Activated naive CD8-positive, alpha-beta T cell treated with anti-CD3 and anti-CD28 coated beads, Interleukin-2, amount 50 U/mL, for 16 hours (primary cell): ENCODE measurements at places on chromosomes 13 and 19.
A peak's percentile ranks its signal among the peaks of the same experiment; 100 is the strongest.

- no peak for DNase-seq
These were observed 32.2 kb upstream of the ZNF766 start for GRCh38 chr19:52237197-52237596.

DNA sequence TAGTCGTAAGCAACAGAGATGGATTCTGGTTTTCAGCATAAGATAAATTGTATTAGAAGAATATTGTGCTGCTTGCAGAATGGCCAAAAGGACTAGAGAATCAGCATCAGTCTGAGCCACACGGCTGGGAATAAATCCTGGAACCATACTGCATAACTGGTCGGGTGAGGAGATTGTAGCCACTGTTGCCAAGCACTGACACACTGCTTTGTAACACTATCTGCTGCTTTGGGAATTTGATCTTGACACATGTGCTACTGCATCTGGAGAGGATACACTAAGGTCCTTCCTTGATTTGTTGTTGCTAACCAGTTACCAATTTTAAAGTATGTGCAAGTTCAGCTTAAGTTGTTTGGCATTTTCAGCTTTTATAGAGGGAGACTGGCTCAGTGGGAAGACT is 1.9 kb downstream of the HNRNPA1L2 start:
- DNase-seq = no peak

GRCh38 chr19:1008268-1009040 is 8.2 kb downstream of the GRIN3B start:
- no peak for DNase-seq

GRCh38 chr13:41401366-41401765 is 56.0 kb upstream of the RGCC start:
- no peak for DNase-seq

- DNase-seq = no peak
These were observed 211.5 kb upstream of the MIR17HG start for GRCh38 chr13:91135968-91136367.

GRCh38 chr13:72198042-72198441 is 331.0 kb upstream of the DACH1 start:
- no peak for DNase-seq

DNA sequence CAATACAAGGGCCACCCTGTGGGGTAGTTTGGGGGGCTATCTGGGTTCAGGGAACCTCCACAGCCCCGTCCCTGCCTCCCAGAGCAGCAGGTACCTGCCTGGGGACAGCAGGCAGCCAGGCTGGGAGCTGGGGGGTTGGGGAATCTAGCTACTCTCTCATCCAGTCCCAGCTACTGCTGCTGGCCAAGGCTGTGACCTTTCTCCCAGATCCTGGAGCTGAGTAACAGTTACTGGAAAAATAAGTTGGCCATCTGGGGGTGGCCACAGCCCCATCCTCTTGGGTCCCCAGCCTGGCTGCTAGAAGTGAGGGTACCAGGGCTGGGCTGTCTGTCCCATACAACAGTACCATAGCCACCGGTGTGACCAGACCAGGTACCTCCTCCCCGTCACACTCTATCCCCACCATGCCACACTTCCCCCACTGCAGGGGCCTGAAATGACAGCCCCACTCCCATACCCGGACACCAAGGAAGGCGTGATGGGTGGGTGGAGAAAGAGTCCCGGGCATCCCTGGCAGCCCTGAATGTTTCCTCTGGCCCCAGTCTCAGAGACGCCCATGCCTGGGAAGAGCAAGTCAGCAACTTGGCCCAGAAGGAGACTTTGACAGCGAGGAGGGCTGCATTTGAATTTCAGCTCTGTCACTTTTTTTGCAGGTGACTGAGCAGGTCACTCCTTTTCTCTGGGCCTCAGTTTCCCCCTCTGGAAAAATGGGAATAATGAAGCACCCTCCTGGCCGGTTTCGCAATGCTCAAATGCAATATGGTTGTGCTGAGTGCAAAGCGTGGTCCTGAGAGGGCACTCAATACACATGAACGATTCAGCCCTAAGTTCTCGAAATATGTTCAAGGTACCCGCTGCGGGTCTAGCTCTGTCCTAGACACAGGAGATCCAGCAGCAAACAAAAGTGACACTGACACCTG is 30.7 kb upstream of the NFIC start:
- no peak for DNase-seq

- DNase-seq = peak; percentile 32
These were observed at the start of gene PPM1N for GRCh38 chr19:45498411-45499195. Gene PPM1N (plus strand): TSS chr19:45498443. CDS start chr19:45498473, 30 bp downstream.

DNA sequence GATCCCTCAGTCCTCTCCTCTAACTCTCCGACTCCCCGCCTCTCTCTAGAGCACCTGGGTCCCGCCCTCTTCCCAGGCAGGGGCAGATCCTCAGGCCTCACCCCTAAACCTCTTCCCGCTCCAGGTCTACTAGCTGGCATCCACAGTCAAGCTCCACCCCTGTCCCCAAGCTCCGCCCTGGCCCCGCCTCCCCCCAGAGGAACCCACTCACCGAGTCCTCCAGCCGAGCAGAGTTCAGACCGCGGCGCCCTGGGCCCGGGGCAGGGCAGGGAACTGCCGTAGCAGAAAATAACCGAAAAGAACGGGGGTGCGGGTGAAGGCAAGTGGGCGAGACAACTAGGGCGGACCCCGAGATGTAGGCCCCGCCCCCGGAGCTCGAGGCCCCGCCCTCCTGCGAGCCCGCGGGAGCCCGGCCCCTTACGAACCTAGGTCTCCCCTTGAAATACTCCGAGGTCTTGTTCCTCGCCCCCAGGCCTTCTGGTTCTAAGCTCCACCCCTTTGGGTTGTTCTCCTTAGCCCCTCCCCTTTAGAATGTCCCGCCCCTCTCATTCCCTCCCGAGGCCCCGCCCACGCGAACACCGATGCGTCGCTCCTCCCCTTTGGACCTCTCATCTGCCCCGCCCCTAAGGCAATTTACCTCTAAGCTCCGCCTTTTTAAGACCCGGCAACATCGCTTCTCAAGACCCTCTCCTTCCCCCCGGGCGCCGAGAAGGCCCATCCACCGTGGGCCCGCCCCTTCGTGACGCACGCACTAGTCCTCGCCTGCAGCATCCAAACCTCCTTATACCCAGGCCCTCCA is at the start of gene GGN:
Gene GGN (minus strand): TSS at position 485 of the 799 bp plus-strand sequence. CDS start 773 bp downstream, outside the sequence.
- DNase-seq = peak; percentile 54

DNA sequence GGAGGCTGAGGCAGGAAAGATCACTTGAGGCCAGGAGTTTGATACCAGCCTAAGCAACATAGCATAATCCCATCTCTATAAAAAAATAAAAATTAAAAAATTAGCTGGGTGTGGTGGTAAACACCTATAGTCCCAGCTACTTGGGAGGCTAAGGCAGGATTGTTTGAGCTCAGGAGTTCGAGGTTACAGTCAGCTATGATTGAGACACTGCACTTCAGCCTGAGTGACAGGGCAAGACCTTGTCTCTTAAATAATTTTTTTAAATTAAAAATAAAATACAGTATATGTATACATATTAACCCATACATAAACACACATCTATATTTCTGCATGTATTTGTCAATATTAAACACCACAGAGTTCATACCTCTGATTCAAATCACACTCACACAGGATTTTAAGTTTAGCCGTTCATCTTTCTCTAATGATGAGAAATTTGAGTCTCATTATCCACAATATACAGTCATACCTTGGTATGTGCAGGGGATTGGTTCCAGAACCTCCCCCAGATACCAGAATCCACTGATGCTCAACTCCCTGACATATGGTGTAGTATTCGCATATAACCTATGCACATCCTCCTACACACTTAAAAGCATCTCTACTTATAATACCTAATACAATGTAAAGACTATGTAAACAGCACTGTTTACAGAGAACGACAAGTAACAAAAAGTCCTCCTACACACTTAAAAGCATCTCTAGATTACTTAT is 44.7 kb downstream of the PSPC1 start:
- no peak for DNase-seq

DNA sequence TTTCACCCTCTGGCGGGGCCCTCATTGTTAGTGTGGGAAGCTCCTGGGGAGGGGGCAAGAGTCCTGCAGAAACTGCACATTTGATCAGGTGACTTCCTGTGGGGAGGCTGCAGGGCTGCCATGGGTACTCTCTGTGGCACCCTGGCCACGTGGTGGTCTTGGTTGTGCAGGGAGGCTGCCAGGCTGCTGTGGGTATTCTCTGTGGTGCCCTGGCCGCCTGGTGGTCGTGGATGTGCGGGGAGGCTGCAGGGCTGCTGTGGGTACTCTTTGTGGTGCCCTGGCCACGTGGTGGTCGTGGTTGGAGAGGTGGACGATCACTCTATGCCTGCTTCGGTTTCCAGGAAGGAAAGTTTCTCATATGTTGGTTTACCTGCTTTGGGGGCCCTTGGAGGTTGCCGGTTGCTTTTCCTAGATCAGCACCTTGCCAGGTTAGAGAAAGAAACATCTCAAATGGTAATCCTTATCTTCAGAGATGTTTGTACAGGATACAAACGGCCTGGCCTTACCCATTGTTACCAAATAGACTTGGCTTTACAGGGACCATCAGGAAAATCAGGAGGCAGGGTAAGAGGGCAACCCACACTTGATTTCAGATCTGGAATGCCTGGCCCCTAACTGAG is 22.9 kb downstream of the TEX29 start:
- DNase-seq = no peak

GRCh38 chr13:113124211-113124970 is 1.8 kb downstream of the F10 start:
- no peak for DNase-seq

DNA sequence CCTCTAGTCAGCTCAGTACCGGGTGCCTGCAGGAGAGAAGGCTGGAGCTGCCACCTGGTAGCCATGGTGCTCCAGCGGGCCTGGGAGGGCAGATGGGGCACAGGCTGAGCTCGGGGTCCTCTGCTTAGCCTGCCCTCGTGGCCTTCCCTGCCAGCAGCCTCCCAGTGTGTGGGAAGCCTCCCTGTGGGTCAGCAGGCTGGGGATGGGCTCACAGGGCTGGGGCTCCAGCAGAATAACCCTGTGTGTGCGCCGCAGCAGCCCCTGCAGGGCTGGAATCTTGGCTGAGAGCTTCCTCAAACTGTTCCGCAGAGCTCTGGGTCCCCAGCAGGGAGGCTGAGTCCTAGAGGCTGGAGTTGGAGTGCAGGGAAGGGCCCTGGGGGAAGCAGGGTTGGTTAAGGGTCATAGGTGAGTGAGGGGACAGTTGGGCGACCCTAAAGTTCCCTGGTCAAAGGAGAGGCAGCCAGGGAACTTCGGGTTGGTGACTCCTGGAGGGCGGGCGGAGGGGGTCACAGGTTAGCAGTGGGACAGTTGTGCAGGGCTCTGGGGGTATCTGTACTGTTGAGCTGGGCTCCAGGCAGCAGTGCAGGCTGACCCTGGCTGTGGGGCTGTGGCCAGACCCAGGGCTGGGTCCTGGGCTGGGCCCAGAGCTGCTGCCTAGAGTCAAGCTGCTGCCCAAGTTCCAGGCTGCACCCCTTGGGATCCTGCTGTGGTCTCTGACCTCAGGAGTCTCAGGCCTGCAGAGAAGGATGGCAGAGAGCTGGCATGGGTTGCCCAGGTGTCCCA is 14.0 kb downstream of the ARHGAP33 start:
- no peak for DNase-seq

DNA sequence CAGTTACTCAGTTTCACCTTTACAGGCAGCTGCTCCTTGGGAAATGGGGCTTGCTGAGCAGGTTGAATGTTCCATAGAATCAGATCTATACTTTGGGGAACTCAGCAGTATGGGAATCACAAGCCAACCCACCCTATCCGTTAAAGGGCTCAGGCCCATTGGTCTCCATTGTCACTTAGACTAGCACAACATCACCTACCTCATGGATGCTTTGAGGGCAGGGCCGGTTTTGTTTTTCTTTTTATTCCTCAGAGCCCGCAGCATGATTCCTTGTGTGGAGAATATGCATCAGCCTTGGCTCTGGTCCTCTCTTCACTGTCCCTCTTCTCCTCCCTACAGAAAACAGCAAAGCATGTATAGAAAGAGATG is 48.0 kb downstream of the LRCH1 start:
- DNase-seq = no peak

GRCh38 chr19:55691561-55692481 is 16.8 kb downstream of the EPN1 start:
- DNase-seq = no peak

- no peak for DNase-seq
These were observed 22.2 kb downstream of the ABCC4 start for GRCh38 chr13:95279016-95279415.

- no peak for DNase-seq
These were observed 302.8 kb downstream of the MYO16 start for GRCh38 chr13:108932196-108932595.

GRCh38 chr13:45941261-45941660 is 89.7 kb upstream of the SIAH3 start:
- no peak for DNase-seq

GRCh38 chr13:43368003-43368402 is 344.6 kb downstream of the DNAJC15 start:
- DNase-seq = no peak

- no peak for DNase-seq
These were observed 237.8 kb downstream of the TUBA3C start for GRCh38 chr13:18943721-18944391.

DNA sequence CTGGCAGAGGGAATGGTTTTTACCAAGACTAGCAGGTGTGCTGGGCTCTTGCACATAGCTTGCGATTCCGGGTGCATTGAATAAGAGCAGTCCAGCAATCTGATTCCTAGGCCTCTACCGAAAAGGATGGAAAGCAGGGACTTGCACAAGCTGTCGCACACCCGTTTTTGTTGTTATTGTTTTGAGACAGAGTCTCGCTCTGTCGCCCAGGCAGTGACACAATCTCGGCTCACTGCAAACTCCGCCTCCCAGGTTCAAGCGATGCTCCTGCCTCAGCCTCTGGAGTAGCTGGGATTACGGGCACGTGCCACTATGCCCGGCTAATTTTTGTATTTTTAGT is 5.5 kb downstream of the EBI3 start:
- no peak for DNase-seq

DNA sequence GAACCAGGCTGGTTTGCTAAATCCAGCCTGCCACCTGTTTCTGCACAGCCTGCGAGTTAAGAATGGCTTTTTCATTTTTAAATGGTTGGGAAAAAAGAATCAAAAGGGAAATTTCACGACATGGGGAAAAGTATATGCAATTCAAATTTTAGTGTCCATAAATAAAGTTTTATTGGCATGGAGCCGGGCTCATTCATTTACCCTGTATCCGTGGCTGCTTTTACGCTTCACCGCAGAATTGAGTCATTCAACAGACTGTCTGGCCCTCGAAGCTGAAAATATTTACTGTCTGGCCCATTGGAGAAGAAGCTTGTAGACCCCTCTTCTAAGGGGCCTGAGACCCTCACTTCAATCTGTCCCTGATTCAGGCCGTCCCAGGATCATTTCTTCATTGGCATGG is 26.1 kb downstream of the IER2 start:
- DNase-seq = no peak

- no peak for DNase-seq
These were observed 711 bp downstream of the CAMSAP3 start for GRCh38 chr19:7596211-7596937.
